ENCODE measurements at places on chromosomes 3 and 15.

DNA sequence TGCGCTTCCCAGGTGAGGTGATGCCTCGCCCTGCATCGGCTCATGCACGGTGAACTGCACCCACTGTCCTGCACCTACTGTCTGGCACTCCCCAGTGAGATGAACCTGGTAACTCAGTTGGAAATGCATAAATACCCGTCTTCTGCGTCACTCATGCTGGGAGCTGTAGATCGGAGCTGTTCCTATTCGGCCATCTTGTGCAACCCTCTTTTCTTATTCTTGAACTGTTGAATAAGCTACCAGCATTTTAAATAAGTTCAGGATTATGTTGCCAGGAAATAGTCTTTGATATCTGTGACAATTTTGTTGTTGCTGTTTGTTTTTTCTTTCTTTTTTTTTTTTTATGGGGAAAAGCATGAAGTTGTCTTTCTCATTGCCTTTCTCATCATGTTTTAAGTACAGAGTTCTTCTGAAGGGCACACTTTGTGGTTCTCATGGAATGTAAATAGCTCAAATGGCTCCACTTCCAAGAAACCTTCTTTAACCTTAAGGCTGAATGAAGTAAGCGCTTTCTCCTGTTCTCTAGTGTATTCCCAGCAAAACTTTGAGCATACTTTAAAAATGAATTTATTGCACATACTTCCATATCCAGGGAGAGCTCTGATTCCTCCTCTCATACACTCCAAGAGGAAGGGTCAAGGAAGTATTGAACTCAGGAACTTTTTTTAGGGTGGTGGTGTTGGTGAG, 468.0 kb upstream of the TBL1XR1 start:
- DNase-seq: no peak

- no peak for DNase-seq
Observed at GRCh38 chr3:87167628-87168456, 59.3 kb upstream of the CHMP2B start.

- no peak for DNase-seq
Observed at GRCh38 chr3:139982404-139982803, 47.4 kb downstream of the CLSTN2 start.

DNA sequence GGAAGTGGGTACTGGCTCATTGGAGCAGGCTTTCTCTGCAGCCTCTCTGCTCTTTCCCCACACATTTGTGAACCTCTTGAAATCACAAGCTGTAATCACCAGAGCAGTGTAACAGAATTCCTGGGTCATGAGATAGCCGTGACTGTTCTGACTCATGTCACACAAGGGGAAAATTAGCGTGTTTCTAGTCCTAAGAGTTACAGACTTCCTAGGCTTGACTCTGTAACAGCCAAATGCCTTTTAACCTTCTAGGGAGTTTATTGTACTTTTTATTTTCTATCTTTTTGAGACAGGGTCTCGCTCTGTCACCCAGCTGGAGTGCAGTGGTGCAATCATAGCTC, 54.7 kb upstream of the TRAK1 start:
- no peak for DNase-seq

- DNase-seq: no peak
Observed at GRCh38 chr3:9278498-9278897, 29.1 kb upstream of the SRGAP3 start.

DNA sequence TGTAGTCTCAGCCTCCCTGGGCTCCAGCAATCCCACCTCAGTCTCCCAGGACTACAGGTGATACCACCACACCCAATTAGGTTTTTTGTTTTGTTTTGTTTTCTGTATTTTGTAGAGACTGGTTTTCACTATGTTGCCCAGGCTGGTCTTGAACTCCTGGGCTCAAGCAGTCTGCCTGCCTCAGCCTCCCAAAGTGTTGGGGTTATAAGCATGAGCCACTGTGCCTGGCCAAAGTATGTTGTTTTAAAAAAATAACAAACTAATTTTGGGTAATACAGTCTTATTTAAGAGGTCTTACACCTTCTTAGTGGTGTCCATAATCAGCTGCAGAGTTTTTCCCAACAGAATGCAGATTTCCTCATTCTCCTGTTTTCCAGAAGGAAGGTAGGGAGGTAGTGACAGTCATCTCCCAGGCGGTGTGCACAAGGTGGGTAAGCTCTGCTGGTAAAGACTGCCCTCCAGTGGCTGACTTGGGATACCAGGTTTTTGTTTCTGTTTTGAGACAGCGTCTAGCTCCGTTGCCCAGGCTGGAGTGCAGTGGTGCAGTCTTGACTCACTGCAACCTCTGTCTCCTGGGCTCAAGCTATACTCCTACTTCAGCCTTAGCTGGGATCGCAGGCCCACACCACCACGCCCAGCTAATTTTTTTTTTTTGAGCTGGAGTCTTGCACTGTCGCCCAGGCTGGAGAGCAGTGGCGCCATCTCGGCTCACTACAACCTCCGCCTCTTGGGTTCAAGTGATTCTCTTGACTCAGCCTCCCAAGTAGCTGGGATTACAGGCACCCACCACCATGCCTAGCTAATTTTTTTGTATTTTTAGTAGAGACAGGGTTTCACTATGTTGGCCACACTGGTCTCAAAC, 58.4 kb downstream of the MAP6D1 start:
- peak; percentile 49 for DNase-seq

GRCh38 chr3:194598771-194599557, 34.3 kb downstream of the TMEM44 start:
- no peak for DNase-seq

DNA sequence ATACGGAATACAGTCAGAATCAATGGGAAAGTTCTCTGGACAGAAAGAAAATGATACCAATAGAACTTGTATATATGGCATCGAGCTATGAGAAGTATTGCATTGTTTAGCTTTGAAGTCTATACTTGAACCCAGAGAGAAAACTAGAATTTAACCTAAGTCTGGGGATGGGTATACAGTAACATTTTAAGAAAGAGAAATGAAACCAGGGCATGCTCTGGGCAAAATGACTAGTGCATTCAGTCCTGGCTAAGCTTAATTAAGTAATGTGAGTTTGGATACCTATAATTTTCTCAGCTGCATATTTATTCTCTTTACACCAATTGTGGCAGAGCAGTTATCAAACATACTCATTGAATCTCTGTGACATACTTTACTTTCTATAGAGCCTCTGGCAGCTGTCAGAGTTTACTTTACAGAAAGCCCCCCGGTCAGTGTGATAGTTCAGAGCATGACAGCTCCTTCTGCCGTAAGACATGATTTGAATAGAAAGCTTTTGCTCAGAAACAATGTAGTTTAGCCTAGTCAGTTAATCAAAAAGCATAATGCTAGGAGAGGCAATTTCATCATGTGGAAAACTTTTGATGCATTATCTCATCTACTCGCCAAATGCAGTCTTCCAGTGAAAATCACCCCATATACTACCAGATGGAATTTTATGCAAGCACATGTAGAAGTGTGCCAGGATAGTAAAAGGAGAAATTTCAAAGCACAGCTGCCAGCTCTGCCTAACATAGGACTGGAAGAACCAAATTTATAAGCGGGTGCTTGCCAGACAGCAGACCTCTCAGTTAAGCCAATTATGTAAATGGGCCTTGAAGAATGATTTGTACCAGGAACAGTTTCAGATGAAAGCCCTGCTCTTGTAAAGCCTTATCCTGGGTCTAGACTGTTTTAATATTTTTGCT, 40.7 kb downstream of the OXSM start:
- no peak for DNase-seq

GRCh38 chr15:98728082-98728810, 79.9 kb downstream of the IGF1R start:
- DNase-seq: no peak

DNA sequence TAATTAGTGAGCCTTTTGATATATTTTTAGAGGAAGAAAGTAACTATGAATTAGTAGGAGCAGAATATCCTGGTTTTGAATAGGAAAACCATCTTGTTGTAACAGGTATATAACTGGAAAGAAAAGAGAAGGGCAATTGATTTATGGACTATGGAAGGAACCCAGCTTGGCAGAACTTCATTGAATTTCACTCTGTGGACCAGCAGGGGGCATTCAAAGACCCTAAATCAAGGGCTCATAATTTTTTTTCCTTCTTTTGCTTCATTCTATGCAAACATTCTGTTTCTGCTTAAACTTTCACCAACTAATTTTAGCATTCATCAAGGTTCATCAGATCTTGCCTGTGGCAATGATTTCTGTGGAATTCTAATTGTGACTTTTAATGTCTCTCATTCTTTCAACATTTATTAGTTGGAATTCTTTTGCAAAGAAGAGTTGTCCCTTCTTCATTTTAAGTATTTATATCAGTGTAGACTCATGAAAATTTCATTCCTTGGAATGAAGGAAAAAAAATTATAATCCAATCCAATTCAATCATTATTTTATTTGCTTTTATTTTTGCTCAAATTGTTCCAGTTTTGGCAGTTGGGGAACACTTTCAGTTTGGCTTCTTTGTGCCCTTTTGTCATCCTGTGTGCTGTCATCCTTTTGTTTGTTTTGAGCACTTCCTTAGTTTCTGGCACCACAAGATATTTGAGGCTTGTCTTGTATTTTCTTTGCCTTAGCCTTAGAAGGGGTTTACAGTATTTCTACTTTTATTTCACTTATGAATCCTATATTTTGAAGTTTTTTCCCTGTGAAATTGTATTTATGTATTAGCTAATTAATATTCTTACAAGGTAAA, 30.4 kb downstream of the NXPE3 start:
- DNase-seq: no peak

GRCh38 chr3:17372362-17373210, 369.8 kb downstream of the TBC1D5 start:
- DNase-seq: no peak

GRCh38 chr3:12227833-12228232, 61.0 kb upstream of the PPARG start:
- DNase-seq: no peak

DNA sequence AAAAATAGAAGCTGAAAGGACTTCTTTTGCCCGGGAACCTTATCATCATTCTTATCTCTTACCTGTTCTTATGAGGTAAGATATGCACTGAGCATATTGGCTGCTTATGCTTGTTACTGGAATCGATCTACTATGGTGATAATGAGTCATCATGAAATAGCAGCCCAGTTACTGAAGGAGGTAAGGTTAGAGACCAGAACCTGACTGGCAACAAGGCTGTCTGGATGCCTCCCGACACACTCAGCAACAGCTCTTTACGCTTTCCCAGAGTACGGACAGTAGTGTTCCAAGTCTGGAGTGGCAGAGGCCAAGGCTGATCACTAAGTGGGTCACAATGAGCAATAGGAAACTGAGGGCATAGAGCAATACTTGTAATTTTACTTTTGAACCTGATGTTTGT, 314.1 kb downstream of the NLGN1 start:
- no peak for DNase-seq

DNA sequence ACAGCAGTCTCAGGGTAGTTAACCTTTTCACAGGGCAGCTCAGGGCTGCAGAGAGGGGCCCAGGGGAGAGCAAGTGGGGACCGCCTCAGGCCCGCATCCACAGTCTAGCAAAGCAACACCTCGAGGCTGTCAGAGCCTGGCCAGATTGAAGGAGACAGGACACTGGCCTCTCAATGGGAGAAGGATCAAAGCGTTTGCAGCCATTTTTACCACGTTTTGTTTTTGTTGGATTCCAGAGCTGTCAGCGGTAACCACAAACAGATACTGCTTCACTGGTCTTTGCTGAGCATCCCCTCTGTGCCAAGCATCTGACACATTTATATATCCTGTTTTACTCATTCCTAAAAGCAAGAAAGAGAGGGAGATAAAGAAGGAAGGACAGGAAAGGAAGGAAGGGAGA, 153.8 kb downstream of the SHQ1 start:
- DNase-seq: no peak

DNA sequence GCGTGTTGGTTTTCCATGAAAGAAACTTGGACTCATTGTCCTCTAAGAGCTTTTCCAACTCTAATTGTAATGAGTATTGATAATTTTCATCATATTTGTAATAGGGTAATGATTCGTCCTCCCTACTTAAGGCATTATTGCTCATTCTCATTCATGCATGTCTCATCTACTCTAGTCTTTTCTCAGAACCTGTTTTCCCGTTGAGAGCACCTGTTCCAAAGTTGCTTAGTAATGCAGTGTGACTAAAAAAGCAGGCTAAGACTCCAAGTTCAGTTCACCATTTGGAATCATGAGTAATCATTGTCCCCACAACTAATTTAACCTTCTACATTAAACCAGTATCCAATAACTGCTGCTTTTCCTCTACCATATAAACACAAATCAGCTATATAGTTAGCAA, 84.0 kb downstream of the FILIP1L start:
- DNase-seq: no peak

DNA sequence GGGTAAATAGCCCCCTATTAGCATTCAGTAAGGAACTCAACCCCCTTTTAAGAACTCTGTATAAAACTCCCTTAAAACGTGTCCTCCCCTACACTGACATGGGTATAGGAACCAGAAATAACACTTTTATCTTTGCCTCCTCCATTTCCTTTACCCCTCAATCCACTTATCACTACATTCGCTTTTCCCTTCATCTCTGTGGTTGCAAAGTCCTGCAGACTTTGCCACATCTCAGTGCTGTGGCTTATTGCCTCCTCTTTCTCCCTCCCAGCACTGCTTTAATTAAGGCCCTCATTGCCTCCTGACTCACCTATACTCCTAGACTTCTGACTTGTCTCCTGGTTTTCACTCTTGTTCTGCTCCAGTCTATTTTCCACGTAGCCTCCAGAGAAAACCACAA, 94.3 kb upstream of the GADL1 start:
- DNase-seq: no peak

DNA sequence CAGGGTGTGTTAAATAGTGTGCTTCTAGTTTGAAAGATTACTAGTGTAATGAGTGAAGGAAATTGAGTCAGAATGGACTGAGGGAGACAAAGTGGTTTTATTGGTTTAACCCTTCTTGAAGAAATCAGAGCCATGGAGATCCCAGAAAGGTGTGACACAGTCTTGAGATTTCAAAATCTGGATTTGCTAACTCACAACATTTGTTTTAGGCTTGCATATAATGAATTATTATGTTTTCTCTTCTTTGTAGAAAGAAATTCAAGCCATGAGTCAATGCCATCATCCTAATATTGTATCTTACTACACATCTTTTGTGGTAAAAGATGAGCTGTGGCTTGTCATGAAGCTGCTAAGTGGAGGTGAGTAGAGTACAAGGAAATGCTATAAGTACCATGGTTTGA, 25.1 kb downstream of the OXSR1 start:
- no peak for DNase-seq

GRCh38 chr3:119304201-119304713, 10.1 kb downstream of the ARHGAP31 start:
- DNase-seq: no peak

GRCh38 chr3:65831733-65832425, 206.8 kb downstream of the MAGI1 start:
- no peak for DNase-seq

- no peak for DNase-seq
Observed at GRCh38 chr3:187481426-187481825, 113.2 kb downstream of the RTP4 start.

GRCh38 chr3:32217339-32217738, 21.1 kb upstream of the CMTM8 start:
- no peak for DNase-seq

DNA sequence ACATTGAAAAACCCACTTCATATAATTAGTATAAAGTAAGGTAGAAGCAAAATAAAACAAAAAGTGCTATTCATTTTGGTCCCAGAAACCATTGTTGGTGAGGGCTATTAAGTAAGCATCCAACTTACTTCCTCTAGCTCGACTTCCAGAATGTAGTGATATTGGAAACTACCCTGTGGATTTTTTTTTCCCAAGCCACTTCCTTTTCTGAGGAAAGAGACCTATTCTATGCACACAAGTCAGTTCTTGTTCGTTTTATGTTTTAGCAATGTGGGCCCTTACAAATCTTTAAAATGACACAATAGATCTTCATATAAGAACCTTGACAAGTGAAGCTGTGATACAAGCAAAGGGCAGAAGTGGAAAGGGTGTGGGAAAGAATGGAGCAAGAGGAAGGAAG, 402.0 kb upstream of the TBL1XR1 start:
- DNase-seq: no peak
